ENCODE measurements at places on chromosomes 16 and 17. TPM values are rescaled to one million over a fixed set of nuclear protein-coding genes. Genes with fewer than 3 reads are reported as not detected.
A peak's percentile ranks its signal among the peaks of the same experiment; 100 is the strongest.

The SLC52A1 gene
- total RNA-seq: not detected

The CDH5 gene
- total RNA-seq: 15.8 TPM

- no peak overlapping the region for H3K27ac ChIP-seq
- H3K4me1 ChIP-seq: no peaks in the 10 kb centered on the region
Measured at GRCh38 chr16:48323783-48324775, 61.1 kb downstream of the SIAH1 start.

DNA sequence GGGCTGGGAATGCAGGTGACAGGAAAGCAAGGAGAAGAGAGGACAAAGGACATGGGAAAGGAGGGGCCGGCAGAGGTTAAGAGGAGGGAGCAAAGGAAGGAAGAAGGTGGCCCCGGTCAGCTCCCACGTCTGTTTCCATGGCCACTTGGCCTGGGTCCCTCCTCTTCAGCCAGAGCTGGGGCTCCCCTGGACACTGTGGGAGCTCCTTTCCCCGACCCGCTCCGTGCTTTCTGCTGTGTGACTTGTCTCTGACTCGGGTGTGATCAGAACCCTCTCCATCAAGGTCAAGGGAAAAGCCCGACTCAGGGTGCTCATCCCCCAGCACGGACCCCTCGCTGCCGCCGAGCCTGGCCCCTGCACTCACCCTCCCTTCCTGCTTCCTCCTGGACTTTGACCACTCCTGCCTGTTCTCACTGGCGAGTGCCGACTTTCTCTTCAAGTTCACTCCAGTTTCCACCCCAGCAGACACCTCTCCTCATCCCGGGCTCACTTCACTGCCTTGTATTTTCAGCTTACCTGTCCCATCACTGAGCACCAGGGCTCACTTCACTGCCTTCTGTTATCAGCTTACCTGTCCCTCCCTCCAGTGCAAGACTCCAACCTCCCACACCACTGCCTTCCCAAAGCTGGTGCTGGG lies 61.2 kb downstream of the MEAK7 start:
- H3K4me3 ChIP-seq: no peak overlapping the region
- no peak for DNase-seq
- no peaks in the 10 kb centered on the region for H3K27me3 ChIP-seq
- H3K27ac ChIP-seq: no peak overlapping the region
- H3K4me1 ChIP-seq: no peaks in the 10 kb centered on the region

DNA sequence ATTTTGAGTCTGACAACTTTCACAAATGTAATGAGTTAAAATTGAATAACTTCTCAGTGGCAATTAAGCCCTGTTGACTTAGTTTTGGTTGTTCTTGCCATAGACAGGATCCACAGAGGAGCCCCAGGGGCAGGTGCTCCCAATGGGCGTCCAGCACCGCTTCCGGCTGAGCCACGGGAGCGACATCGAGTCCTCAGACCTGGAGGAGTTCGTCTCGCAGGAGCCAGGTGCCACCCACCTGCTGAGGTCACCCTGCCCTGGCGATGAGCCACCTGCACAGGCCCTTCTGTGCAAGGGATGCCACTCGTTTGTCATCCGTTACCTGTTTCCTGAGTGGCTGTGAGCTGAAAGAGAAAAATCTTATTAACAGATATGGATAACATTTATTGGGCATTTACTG lies 10.7 kb downstream of the CCDC40 start:
- no peaks in the 10 kb centered on the region for H3K27me3 ChIP-seq
- H3K4me1 ChIP-seq: peaks cover 13% of the 10 kb centered on the region
- no peak overlapping the region for H3K27ac ChIP-seq
- no peak for DNase-seq
- no peak overlapping the region for H3K4me3 ChIP-seq
- H3K36me3 ChIP-seq: no peaks in the 10 kb centered on the region

GRCh38 chr16:25838724-25839186 lies 147.0 kb downstream of the HS3ST4 start:
- no peaks in the 10 kb centered on the region for H3K36me3 ChIP-seq
- no peaks in the 10 kb centered on the region for H3K4me1 ChIP-seq
- no peaks in the 10 kb centered on the region for H3K27me3 ChIP-seq
- H3K4me3 ChIP-seq: no peak overlapping the region
- peak; percentile 33 for DNase-seq

Measured in body of pancreas (tissue), 4 donors.